ENCODE measurements at places on chromosomes 11 and 22.

DNA sequence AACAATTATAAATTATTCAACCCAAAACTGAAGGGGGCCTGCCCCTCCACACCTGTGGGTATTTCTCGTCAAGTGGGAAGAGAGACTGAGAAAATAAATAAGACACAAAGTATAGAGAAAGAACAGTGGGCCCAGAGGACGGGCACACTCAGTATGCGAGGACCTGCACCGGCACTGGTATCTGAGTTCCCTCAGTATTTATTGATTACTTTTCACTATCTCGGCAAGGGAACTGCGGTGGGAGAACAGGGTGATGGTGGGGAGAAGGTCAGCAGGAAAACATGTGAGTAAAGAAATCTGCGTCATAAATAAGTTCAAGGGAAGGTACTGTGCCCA is 3.2 kb downstream of the C11orf54 start:
- DNase-seq, result no peak

GRCh38 chr22:26690654-26691376 is 33.4 kb downstream of the MIAT start:
- no peak for DNase-seq

DNA sequence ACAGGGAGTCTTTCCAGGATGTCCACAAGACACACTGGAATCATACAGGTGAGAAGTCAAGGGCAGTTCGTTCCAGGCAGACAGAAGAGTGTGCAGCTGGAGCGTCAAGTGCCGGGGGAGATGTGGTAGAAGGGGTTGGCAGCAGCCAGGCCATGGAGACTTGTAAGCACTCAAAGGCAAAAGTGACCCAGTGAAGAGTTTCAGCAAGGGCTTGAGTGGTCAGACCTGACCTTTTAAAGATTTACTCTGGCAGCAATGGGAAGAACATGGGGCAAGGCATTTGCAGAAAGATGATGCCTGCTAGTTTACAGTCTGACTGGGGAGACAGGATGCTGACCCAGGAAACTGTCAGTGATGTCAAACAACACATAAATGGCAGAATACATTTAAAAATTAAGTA is 29.0 kb downstream of the P4HA3 start:
- no peak for DNase-seq

DNA sequence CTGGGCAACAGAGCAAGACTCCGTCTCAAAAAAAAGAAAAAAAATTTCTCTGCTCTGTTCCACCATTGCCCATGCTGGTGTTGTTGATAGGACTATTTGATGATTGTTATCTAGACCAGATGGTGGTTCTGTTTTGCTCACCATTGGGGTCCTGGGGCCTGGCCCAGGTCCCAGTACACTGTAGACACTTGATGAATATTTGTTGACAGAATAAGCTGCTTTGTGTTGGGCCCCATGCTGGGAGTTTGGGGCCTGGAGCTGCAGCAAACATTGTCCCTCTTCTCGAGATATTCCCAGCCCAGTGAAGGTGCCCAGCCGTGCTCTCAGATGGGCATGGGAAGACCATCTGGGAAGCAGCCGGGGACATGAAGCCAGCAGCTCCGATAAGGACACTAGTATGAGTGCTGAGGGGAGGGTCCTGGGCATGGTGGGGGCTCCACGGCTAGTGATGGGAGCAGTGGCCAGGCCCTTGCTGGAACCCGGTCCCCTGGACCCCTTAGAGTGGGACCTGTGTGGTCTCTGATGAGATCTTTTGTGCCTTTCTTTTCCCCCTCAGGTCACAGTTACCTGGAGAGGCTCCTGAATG is 13.6 kb downstream of the INCENP start:
- no peak for DNase-seq

- no peak for DNase-seq
These were observed 5.4 kb downstream of the TMEM123 start for GRCh38 chr11:102447193-102447592.

- DNase-seq, result no peak
These were observed 1.7 kb upstream of the XBP1 start for GRCh38 chr22:28801845-28802594.

DNA sequence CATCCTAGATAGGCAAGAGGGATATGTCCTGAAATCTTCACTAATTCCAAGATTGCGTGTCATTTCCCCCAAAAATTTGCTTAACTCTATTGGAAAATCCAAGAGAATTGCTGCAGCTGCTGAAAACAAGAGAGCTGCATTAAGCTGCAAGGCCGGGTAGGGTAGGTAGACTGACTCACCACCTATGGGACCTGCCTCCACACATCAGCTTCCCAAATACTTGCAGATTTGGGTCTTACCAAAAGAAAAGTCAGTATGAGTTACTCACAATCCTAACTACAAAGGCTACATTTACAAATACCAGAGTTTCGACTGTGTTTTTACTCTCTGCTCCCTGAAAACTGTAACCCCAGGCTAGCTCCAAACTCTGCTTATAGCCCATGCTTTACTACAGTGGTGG is 142.5 kb upstream of the TEAD1 start:
- no peak for DNase-seq

DNA sequence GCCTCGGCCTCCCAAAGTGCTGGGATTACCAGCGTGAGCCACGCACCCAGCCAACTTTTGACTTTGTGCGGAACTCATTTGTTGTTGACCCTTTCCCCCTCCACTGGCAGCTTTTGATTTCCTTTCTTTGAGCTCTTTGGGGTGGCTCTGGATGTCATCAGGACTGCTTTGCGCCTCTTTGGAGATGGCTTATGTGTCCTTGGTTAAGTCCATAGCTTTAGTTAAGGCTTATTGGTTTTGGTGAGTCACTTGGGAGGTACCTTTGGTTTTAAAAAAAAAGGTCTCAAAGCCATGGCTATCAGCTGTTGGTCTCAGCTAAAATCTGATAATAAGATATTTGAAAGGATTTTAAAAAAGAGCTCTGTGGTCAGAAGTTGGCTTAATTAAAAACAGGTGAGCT is 5.1 kb upstream of the ARSA start:
- DNase-seq, result no peak

GRCh38 chr22:47298017-47298785 is 535.8 kb downstream of the TBC1D22A start:
- DNase-seq, result no peak

DNA sequence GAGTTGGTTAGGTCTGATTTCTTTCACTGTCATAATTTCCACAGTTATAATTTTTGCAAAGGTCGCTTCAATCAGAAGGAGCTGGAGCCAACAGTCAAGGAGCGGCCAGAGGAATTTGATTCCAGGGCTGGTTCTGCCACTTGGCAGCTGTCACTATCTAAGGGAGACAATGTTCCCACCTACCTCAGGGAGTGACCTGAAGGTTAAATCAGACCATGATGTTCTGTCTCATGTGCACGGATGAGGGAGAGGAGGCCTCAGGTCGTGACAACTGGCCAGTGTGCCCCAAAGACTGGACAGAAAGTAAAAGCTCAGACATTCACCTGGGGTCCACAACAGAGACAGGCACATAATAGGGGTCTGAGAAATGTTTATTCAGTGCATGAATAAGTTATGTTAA is 7.6 kb downstream of the MRGPRD start:
- DNase-seq, result no peak

DNA sequence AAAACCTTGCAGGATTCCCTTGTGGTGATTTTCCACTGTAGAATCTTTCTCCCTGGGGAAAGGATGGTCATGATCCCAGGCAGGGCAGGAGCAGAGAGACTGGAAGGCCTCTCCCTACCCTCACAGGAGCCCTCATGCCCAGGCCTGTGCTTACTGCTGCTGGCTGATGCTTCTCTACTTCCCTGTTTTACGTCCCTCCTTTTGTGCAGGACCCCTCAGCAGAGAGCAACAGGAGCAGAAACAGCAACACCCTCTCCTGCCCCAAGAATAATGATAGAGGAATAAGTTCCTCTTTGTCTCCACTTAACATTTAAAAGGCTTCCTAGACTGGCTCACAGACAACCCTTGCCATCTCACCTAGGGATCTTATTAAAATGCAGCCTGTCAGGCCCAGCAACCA is 3.6 kb downstream of the ISX start:
- no peak for DNase-seq

GRCh38 chr11:102357116-102357515 is 10.1 kb downstream of the BIRC2 start:
- DNase-seq, result no peak

DNA sequence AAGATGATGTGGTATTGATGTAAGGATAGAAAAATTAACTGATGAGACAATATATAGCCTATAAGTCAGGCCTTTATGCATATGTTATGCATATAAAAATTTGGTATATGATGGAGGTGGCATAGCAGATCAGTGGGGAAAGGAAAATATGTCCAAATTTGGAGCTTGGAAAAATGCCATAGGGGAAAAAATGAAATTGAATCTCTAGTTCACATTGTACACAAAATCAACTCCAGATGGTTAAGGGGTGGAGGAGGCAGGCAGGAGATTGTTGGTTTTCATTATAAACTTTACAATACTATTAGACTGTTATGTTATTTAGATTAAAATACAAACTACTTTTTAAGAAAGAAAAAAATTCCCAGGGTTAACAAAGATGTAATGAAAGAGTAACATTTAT is 15.1 kb upstream of the CD3E start:
- DNase-seq, result no peak

- no peak for DNase-seq
These were observed 29.7 kb upstream of the KRTAP5-6 start for GRCh38 chr11:1667121-1667850.

- no peak for DNase-seq
These were observed 102.4 kb upstream of the FSHB start for GRCh38 chr11:30128269-30128932.

GRCh38 chr22:50186761-50187523 is 1.2 kb downstream of the TRABD start:
- DNase-seq, result no peak

- no peak for DNase-seq
These were observed 59.5 kb upstream of the WNT11 start for GRCh38 chr11:76265771-76266241.

DNA sequence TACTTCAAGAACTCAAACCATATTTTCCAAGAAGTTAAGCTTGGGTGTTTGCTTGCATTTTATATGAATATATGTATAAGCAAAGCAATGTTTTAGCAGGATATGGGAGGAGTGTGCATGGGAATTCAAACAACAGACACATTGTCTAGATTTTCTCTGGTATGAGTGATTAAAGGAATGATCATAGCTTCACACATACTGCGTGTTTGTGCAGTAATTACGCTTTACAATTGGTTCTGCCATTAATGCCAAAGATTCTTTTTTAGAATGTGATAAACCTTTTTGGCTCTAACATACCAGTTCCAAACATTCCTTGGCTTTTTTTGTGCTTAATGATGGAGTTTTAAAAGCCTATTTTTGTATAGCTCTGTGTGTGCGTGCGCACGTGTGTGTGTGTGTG is 54.0 kb downstream of the CCDC34 start:
- DNase-seq, result no peak

DNA sequence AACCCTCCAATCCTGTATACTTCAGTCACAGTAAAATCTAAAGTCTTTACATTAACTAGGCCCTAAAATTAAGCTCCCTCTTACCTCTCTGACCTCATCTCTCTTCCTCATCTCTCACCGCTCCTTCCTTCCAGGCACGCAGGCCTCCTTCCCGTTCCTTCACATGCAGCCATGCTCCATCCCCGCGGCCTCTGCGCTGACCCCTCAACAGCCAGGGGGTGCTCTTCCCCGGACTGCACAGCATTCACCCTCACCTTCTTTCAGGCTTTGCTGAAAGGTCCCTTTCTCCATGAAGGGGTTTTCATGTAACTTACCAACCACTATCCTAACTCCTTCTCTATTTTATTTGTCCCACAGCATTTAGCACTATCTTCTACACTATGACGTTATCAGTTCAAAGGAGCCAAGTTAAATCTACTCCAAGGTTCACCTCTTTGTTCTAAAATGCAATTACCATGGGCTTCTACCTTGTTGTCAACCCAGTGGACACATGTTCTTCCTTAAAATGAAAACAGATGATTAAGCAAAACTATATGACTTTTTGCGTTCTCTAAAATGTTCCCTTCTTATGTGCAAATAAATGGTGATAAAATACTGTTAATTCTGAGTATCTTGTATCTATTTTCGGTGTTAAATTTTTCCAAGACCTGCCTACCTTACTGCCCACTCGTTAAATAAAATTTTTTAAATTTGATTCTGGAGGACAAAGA is 57.8 kb upstream of the APOA1 start:
- no peak for DNase-seq

DNA sequence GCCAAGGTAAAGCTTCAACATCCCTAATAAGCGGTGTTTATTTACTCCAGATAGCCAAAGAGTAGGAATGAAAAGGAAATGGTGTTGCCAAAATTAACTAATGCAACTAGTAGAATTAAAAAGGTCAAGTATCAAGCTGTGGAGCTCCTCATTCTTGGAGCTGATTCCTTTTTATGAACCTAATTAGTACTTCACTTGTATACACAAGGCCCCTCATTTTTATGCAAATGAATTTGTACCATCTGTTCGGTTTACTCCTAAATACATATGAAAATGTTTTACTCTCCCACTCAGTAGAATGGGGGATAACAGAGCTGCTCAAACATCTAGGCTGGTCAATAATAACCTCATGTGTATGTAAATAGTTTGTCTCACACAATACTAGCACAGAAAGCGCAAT is 426.4 kb upstream of the LUZP2 start:
- DNase-seq, result no peak

GRCh38 chr22:46731246-46732040 is 6.6 kb downstream of the CERK start:
- DNase-seq, result no peak

DNA sequence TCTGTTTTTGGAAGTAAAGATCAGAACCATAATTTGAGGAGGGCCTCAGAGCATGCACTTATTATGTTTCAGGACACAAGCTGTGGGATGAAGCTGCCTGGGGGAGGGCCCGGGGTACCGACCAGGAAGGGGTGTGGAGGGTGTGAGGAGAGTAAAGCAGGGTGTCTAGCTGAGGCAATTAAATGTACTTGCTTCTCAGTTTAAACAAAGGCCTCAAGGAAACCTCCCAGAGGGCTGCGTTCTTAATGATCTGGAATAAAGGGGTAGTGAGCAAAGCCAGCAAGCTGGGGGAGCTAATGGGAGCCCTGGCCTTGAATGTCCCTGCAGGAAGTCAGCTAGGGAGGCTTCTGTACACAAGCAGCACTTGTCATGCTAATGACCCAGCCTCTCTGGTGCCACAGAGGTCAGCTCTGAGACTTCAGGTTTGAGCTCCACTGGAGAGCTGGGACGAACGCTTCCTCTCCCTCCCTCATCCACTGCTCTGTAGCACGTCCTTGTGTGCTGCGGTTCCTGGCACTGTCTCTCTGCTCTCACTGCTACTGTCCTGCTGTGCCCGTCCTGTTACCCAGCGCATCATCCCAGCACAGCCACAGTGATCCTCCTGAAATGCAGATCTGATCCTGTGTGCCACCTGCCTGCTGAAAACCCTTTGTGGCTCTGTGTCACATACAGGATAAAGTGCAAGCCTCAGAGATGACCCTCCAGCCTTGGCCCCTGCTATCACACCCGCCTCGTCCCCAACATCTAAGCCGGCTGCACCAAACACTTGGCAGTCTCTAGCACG is 159.7 kb downstream of the DBX1 start:
- no peak for DNase-seq

DNA sequence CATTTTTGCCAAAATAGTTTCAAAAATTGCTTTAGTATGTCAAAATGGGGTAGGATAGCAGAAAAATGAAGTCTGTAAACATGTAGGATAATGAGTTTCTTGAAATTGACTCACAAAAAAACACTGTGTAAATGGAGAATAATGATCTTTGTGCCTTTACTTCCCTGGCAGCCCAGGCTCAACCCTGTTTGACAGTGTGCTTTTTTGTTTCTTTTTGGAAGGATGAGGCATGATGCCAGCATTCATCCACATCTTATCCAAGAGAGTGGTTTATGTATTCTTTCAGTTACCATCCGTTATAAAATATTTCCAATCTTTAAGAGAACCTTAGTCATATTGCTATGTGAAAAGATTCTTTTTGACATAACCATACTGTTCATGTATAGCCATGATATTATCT is 70.6 kb downstream of the ARHGAP42 start:
- no peak for DNase-seq

GRCh38 chr11:88193278-88193677 is 18.0 kb upstream of the RAB38 start:
- no peak for DNase-seq
